ENCODE measurements at places on chromosomes 16 and 17.
A peak's percentile ranks its signal among the peaks of the same experiment; 100 is the strongest.

DNA sequence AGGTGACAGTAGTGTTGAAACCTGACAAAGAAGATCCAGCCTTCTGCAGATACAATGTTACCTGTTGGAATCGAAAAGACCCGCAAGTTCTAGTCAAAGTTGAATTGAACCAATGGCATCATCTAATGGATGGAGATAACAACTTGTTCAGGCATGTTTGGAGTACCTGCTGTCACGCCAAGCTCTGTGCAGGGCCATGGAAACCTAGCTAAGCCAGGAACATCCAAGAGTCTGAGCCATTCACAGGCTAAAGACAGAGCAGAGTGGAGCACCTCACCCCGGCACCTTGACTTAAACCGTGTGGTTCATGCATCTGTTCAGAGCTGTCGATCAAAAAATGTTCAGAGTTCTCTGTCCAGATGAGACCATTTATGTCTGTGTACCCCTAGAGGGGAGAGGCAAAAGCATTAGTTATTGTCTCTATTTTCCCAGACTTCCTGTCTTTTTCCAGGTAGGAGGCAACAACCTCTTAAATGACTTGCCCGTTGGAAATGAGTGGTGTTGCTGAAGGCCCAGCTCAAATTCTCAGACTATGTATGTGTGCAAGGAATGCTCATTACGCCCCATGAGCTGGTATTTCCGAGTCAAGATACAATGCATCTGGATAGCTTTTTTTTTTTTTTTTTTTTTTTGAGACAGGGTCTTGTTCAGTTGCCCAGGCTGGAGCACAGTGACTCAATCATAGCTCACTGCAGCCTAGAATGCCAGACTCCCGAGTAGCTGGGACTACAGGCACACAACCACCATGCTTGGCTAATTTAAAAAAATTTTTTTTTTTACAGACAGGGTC, 44.9 kb upstream of the XYLT1 start:
- no peak for DNase-seq

DNA sequence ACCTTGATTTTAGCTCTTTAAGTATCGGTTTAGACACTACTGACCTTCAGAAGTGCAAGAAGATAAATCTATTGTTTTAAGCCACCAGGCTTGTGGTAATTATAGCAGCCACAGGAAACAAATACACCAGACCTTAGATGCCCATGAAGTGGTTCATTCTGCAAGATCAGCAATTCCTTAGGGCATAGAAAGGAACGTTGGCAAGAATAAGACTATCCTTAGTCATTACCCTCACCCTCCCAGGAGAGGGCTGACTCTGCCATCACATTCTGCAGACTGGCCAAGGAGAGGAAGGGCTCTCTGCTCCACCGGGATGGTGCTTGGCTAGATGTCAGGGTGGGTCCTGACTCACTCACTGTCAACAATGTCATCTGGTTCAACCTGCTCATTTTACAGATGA, 14.1 kb upstream of the NDEL1 start:
- no peak for DNase-seq

DNA sequence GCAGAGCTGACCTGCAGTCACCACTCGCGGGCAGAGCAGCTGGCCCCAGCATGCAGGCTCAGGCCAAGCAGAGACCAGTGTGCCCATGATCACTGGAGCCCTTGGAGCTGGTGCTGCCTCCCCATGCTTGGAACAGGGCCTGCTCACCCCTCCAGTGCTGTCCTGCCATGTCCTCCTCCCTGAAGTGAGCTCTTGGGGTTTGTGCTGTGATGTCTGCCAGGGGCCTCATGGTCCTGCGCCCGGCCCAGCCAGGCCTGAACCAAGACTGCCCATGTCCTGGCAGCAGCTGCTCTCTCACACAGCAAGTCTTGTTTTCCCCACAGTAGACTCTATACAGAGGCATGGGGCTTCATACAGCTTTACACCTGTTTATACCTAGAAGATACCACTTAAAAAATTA, 24.6 kb downstream of the TMEM11 start:
- DNase-seq: no peak

- DNase-seq: peak; percentile 34
These were observed 17.2 kb downstream of the USP31 start for GRCh38 chr16:23131931-23132621.

DNA sequence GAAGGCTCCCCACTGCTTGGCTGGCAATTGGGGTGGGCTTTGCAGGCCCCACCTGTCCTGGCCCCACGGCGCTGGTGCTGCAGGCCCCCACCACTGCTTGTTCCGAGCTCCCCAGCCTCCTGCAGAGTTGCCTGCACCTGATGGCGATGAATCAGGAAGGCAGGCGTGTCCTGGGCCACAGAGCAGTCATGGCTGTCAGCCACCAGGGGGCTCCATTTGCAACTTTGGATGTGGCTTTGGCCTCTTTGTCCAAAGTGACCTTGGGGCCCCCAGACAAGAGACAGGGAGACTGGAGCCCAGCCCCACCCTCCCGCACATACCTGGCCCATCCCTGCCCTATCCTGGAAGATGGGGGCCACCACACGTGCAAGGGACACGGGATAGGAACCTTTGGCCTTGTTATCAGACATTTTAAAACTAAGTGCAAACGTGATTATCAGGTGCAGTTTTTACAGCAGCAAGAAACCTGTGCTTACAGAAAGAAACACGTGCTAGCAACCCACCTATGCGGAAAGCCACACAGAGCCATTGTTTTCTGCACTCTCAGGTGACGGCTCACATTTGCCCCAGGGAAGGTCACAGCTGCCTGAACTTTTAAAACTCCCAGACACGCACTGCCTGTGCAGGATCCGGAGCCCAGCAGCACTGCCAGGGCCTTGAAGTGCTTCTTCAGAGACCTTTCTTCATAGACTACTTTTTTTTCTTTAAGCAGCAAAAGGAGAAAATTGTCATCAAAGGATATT, at the start of gene DNASE1:
TSS of gene DNASE1 (plus strand) at position 443 of the 743 bp plus-strand sequence. CDS start 683 bp downstream, outside the sequence.
- peak; percentile 59 for DNase-seq
